Prostate gland (tissue), 2 donors: ENCODE measurements at places on chromosomes 5 and 9. TPM values are rescaled to one million over a fixed set of nuclear protein-coding genes. Genes with fewer than 3 reads are reported as not detected.

ADAMTS6 gene
- 20.7 TPM for total RNA-seq

CFAP157 gene
- total RNA-seq = 2.8 TPM

DNA sequence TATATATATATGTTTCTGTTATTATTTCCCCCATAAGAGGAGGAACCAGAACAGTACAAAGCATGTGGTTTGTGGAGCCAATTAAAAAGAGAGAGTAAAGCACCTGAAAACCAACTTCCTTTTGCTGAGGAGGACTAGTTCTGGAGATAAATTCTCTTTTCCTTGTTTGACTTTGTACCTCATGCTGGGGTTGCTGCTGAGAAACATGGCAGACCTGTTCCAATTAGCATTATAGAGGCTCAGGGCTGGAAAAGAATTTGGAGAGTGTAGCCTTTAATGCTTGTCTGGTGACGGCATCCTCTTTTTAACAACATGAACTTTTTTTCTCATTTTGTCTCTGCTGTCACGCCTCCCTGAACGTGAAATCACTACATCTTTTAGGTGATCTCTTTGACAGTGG lies 32.8 kb upstream of the NMUR2 start:
- H3K27me3 ChIP-seq = no peaks in the 10 kb centered on the region
- no peaks in the 10 kb centered on the region for H3K4me1 ChIP-seq
- H3K4me3 ChIP-seq = no peak overlapping the region
- H3K36me3 ChIP-seq = no peaks in the 10 kb centered on the region

DNA sequence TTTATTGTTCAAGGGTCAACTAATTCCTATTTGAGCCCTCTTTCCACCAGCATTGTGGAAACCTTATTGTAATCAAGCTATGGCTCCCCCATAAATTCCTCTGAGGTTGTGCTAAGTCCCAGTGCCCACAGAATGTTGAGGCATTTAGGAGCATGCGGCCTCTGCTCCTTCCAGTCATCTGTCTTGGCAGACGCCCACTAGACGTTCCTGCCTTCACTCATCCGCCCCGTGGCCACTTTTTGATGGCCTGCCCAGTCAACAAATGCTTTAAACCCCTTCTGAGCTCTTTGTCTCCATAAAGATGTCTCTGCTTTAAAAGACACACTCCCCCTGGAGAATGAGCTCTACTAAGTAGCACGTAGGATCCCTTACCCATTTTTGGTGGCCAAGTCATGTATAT lies 104.7 kb downstream of the GAS1 start:
- H3K36me3 ChIP-seq = no peaks in the 10 kb centered on the region
- no peak overlapping the region for H3K27ac ChIP-seq
- no peaks in the 10 kb centered on the region for H3K27me3 ChIP-seq
- no peak overlapping the region for H3K4me3 ChIP-seq
- no peaks in the 10 kb centered on the region for H3K4me1 ChIP-seq

AGXT2 gene
- total RNA-seq = not detected

GRCh38 chr5:113058706-113059226 lies 82.2 kb downstream of the DCP2 start:
- no peak for DNase-seq
- no peaks in the 10 kb centered on the region for H3K27me3 ChIP-seq
- peak overlapping the region; percentile 26 for H3K27ac ChIP-seq
- no peaks in the 10 kb centered on the region for H3K36me3 ChIP-seq
- no peaks in the 10 kb centered on the region for H3K4me1 ChIP-seq
- no peak overlapping the region for H3K4me3 ChIP-seq

GRCh38 chr9:33159777-33160127 lies 7.4 kb downstream of the B4GALT1 start:
- peak overlapping the region; percentile 97 for H3K27ac ChIP-seq
- no peak overlapping the region for H3K4me3 ChIP-seq
- no peaks in the 10 kb centered on the region for H3K36me3 ChIP-seq
- H3K4me1 ChIP-seq = peaks cover 38% of the 10 kb centered on the region

DNA sequence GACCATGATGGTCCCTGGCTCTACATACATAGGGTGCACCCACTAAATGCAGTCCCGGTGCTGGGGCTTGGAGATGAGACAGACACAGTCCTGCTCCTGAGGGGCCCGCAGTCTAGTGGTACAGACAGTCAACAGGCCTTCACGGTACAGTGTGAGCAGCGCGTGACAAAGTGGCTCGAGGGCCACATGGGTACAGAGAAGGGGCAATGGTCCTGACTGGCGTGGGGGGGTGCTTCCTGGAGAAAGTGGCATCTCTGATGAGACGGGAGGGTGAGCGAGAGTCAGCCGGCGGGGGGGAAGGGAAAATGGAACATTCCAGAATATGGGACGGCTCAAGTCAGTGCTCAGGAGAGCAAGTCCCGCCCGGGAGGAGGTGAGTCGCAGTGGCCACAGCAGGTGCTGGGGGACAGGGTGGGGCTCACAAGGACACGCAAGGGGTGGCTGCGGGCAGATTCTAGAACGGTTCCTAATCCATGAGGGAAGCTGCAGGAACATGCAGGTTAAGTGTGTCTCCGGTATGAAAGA lies 38.0 kb downstream of the WHRN start:
- no peaks in the 10 kb centered on the region for H3K4me1 ChIP-seq
- H3K27me3 ChIP-seq = no peaks in the 10 kb centered on the region
- H3K36me3 ChIP-seq = no peaks in the 10 kb centered on the region

CBY3 gene
- total RNA-seq = 5.0 TPM

PHF24 gene
- total RNA-seq = not detected

REEP2 gene
- 4.1 TPM for total RNA-seq

DNA sequence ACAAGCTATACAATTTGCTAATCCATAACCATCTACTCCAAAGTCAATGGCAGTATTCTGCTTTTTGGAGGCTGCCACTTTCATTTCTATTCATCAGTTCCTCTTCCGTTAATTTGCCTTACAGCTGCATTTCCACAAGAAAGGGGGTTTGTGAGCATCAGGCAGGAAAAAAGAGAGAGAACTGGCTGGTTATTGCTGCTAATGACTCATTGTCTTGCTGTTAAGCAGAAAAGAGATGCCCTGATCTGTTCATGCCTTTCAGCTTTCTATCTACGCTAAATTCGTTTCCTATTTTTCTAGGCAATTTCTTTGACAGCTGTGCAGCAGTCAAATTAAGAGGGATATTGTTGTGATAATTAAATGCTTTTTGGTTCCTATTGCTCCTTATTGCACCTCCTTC lies 65.9 kb upstream of the GNAQ start:
- H3K4me1 ChIP-seq = no peaks in the 10 kb centered on the region
- H3K27me3 ChIP-seq = no peaks in the 10 kb centered on the region
- no peak for DNase-seq
- H3K4me3 ChIP-seq = no peak overlapping the region
- no peaks in the 10 kb centered on the region for H3K36me3 ChIP-seq

PDCD1LG2 gene
- not detected for total RNA-seq

DNA sequence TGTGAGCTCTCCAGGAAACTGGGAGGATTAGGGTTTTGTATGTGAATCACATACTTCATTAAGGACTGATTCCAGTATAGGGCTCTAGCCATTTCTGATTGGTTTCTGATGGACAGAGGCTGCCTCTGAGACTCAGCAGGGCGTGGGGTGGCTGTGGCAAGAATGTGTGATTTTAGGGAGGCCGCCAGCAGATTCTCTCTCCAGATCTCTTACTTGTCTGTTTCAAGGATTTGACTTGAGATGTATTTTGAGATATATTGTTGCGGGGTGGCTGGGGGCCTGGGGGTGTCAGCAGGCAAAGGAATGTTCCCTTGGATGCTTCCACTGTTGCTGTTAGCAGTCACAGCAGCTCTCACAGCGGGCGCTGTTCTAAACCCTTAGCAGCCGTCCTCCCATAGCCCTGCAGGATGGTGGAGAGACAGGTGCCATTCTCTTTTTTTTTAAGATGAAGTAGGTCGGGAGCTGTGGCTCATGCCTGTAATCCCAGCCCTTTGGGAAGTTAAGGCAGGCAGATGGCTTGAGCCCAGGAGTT lies 8.0 kb upstream of the HNRNPAB start:
- no peak overlapping the region for H3K27ac ChIP-seq
- no peak for DNase-seq

GRCh38 chr5:180098991-180099732 lies 27.6 kb upstream of the RNF130 start:
- H3K27ac ChIP-seq = no peak overlapping the region
- no peaks in the 10 kb centered on the region for H3K27me3 ChIP-seq

SPINK7 gene
- total RNA-seq = not detected

- H3K4me1 ChIP-seq = no peaks in the 10 kb centered on the region
- H3K27ac ChIP-seq = no peak overlapping the region
- no peak overlapping the region for H3K4me3 ChIP-seq
- no peak for DNase-seq
These were observed 26.3 kb downstream of the SPZ1 start for GRCh38 chr5:80346055-80346454.

GRCh38 chr5:120386981-120387380 lies 77.1 kb upstream of the PRR16 start:
- H3K36me3 ChIP-seq = no peaks in the 10 kb centered on the region
- DNase-seq = no peak
- no peaks in the 10 kb centered on the region for H3K27me3 ChIP-seq
- H3K27ac ChIP-seq = no peak overlapping the region
- H3K4me1 ChIP-seq = no peaks in the 10 kb centered on the region
- no peak overlapping the region for H3K4me3 ChIP-seq

DNA sequence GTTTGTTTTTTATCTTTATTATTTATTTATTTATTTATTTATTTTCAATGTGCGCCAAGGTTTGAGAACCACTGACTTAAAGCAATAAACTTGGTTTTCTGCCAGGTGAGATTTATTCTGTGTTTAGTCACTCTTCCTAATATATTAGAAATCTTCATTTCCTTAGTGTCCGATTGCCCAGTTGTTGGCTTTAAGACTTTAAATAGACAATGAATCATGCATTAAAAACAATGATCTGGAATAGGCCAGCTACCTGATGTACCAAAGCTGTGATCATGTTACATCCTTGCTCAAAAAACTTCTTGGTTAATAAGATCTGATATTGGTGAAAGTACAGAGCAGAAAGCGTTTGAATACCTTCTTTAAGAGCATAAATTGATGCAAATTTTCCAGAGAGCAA lies 52.1 kb upstream of the ERBIN start:
- no peak overlapping the region for H3K27ac ChIP-seq
- no peaks in the 10 kb centered on the region for H3K27me3 ChIP-seq
- H3K4me3 ChIP-seq = no peak overlapping the region
- no peaks in the 10 kb centered on the region for H3K36me3 ChIP-seq
- no peaks in the 10 kb centered on the region for H3K4me1 ChIP-seq

SMIM33 gene
- not detected for total RNA-seq

- H3K36me3 ChIP-seq = no peaks in the 10 kb centered on the region
- no peaks in the 10 kb centered on the region for H3K4me1 ChIP-seq
- no peaks in the 10 kb centered on the region for H3K27me3 ChIP-seq
- no peak overlapping the region for H3K27ac ChIP-seq
These were observed 404.0 kb upstream of the GRIA1 start for GRCh38 chr5:153086486-153086885.

GRCh38 chr5:7897014-7897600 lies 28.2 kb downstream of the MTRR start:
- H3K27me3 ChIP-seq = no peaks in the 10 kb centered on the region
- peaks cover 5% of the 10 kb centered on the region for H3K36me3 ChIP-seq
- no peak for DNase-seq
- H3K4me1 ChIP-seq = no peaks in the 10 kb centered on the region
- no peak overlapping the region for H3K27ac ChIP-seq

TXNDC8 gene
- total RNA-seq = not detected

DNA sequence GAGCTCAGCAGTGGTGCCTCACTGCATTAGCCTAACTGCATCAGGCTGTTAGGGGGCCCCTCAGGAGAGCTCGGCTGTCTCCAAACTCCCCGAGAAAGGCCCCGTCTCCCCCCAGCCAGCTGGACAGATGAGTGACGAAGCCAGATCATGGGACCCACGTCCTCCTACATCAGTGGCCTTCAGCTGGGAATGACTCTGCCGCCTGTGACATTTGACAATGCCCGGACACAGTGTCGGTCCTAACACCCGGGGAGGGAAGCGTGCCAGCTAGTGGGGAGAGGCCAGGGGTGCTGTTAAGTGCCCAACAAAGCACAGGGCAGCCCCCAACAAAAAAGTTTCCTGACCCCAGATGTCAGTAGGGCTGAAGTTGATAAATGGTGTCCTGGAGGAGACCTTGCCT lies 375.2 kb upstream of the IRX2 start:
- H3K4me1 ChIP-seq = no peaks in the 10 kb centered on the region
- H3K27me3 ChIP-seq = no peaks in the 10 kb centered on the region
- H3K27ac ChIP-seq = no peak overlapping the region
- no peak for DNase-seq
- H3K4me3 ChIP-seq = no peak overlapping the region

DNA sequence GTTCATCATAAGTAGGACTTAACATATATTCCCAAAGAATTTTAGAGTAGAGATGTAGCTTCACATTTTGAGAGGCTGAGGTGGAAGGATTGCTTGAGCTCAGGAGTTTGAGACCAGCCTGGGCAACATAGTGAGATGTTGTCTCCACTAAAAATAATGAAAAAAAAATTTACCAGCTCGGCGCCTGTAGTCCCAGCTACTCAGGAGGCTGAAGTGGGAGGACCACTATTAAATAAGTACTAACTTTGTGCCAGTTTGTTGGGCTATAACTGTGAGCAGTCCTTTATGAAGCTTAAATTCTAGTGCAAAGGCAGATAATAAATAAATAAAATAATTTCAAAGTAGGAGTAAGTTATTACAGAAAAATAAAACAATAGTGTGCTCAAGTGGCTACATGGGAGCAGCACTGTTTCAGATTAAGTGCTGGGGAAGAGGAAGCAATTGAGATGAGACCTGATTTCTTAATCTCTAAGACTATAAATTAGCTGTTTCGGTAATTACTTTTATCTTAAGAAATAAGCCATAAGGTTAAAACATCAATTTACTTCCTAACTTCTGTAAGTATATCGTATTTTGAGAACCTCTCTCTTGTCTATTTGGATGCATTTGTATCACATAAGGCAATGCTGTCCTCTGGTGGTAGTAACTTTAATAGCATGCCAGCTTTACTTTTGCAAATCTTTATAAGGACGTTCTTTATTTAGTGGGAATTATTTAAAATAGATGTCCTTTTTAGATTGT lies 98.9 kb downstream of the CSNK1G3 start:
- no peak overlapping the region for H3K27ac ChIP-seq
- no peaks in the 10 kb centered on the region for H3K4me1 ChIP-seq
- DNase-seq = peak; percentile 26
- no peak overlapping the region for H3K4me3 ChIP-seq
- H3K27me3 ChIP-seq = no peaks in the 10 kb centered on the region

DNA sequence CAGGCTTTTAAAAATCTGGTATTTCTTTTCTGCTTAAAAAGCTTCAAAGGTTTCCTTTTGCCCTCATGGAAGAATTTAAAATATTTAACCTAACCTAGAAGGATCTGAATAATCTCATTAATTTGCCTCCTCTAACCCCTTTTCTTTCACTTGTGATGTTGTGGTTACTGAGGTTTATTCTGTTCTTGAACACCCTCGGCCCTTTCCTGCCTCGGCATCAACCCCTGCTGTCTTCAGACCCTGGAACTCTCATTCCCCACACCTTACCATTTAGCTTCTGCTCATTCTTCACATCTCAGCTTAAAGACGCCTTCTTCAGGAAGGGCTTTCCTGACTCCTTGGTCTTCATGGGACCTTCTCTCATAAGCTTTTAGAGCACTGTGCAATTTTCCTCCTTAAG lies 131.4 kb upstream of the MAN2A1 start:
- no peak for DNase-seq
- no peaks in the 10 kb centered on the region for H3K27me3 ChIP-seq
- no peaks in the 10 kb centered on the region for H3K4me1 ChIP-seq
- H3K36me3 ChIP-seq = no peaks in the 10 kb centered on the region
